ENCODE measurements at places on chromosomes 7 and 10.

DNA sequence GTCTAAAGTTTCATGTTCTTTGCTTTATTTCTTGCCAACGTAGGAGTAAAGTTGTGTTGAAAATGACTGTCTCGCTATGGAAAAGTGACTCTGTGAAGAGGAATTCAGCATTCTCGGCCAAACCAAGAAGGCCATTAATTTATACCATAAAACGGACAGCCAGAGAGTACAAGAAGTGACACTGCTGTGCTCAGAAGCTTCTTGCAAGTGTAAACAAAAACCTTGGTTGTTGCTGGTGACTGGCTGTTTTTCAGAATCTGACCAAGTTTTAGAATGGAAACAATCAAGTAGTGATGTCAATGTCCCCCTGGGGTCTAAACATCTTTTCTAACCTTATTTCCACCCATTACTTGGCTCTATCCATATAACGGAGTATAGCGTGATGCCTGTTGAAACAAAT, 201.9 kb downstream of the INHBA start:
- DNase-seq: no peak

GRCh38 chr7:140035400-140036223, 27.1 kb downstream of the PARP12 start:
- DNase-seq: no peak

- DNase-seq: no peak
Measured at GRCh38 chr10:29622382-29622922, 12.3 kb downstream of the SVIL start.

DNA sequence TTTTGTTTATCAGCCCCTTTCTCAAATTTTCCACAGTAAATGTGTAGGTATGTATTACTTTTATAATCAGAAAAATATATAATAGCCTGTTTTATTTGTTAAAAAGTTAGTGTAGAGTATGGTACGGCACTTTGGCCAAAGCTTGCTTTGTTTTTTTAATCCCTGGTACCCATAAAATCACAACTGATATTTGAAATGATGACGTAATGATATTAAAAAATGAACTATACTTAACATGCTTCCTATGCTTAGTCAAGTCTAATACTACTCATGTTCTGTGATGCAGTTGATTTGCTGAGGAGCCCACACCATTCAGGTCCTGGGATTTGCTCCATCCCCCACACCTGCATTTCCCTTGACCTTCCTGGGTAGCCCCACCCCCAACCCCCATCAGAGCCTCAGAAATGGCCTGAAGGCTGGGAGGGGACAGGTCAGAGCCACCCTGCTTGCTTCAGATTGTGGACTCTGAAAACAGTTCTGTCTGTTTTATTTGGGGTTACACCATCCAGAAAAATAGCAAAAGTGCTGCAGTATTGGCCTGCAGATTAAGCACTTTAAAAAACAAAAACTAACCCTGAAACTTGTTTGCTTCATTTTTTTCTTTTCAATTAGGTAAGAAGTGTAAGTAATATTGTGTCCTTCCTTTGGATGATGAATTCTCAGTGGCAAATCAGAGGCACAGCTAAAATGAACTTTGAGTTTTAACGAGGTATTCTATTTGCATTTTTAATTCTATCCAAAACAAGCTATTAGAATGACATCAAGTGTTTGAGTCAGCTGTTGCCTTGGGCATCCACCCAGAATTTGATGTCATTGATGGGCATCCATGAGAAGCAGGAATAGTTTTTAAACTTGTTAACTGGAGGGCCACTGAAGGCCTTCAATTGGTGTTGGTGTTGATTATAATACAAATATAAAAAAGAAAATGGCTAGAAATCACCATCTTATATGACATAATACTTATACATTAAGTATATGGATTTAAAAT, 23.3 kb downstream of the PLCE1 start:
- DNase-seq: no peak

- DNase-seq: no peak
Measured at GRCh38 chr10:58672845-58673244, 160.2 kb downstream of the BICC1 start.

Data from activated CD8-positive, alpha-beta memory T cell treated with anti-CD3 and anti-CD28 coated beads for 1 hour (primary cell).